Ovary (tissue), 10 donors: ENCODE measurements at places on chromosomes 1 and 21. TPM values are rescaled to one million over a fixed set of nuclear protein-coding genes. Genes with fewer than 3 reads are reported as not detected.

The MAPKAPK2 gene
- 71.2 TPM for total RNA-seq

- no peaks in the 10 kb centered on the region for H3K36me3 ChIP-seq
- no peaks in the 10 kb centered on the region for H3K27me3 ChIP-seq
- DNase-seq: no peak
- no peak overlapping the region for H3K27ac ChIP-seq
Measured at GRCh38 chr1:235932090-235932510, 65.4 kb upstream of the LYST start.

DNA sequence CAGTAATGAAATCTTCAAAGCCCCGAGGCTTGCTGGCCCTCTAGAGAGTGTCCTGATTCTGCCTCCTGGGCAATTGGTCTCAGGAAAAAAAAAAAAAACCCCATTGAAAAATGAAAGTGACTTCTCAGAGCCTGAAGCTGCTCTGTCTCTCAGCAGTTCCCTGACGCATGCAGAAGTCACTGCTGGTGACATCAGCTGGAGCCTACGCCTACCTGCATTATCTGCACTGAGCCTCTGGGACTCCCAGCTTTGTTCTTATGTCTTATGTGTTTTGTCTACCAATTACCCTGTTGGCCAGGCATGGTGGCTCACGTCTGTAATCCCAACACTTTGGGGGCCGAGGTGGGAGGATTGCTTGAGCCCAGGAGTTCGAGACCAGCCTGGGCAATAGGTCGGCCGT, 10.1 kb upstream of the SLC25A33 start:
- no peaks in the 10 kb centered on the region for H3K4me1 ChIP-seq
- DNase-seq: no peak
- H3K27ac ChIP-seq: no peak overlapping the region
- H3K4me3 ChIP-seq: no peak overlapping the region

DNA sequence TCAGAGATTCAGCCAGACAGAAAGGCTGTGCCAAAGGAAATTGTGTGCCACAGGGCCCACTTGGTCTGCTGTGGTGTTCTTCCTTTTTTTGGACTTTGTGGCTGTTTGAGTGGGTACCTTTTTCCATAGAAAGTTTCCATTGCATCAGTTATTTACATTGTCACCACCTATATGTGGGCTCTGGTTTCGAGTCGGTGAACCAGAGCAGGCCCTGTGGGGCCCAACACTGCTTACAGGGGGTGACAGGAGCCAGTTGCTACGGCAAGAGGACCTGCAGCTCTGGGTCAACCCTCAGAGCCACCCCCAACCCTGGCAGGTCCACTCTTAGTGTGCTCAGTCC, 157.0 kb upstream of the EDN2 start:
- H3K4me1 ChIP-seq: no peaks in the 10 kb centered on the region
- H3K36me3 ChIP-seq: no peaks in the 10 kb centered on the region
- no peaks in the 10 kb centered on the region for H3K27me3 ChIP-seq
- no peak overlapping the region for H3K4me3 ChIP-seq
- no peak overlapping the region for H3K27ac ChIP-seq
- DNase-seq: no peak

DNA sequence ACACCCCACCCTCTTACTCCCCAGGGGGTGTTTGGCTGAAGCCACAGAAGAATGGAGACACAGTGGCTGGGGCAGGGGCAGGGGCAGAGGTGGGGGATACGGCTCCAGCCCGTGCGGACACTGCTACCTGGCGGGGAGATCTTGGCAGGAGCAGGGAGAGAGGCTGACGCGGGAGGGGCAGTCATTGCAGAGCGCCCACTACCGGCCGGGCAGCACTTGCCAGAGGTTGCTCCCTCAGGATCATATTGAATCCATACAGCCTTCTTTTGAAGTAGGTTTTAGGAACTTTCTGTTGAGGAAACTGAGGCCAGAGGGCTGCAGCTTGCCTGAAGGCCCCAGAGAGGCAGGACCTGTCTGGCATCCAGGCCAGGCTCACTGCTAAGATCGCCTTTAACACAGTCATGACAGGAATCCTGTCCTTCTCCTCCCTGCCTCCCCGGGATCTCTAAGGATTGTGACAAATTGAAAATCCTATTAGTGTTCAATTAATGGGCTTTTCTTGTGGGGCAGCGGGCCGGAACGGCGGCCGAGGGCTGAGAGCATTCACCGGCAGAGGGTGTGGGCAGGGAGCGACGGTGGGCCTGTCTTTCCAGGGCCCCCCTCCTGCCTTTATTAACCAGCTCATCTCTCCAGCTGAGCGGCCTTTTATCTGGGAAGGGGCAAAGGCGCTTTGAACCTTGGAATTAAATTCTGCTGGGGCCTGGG, 65.5 kb upstream of the WNT4 start:
- H3K36me3 ChIP-seq: no peaks in the 10 kb centered on the region
- H3K27me3 ChIP-seq: no peaks in the 10 kb centered on the region
- no peaks in the 10 kb centered on the region for H3K4me1 ChIP-seq
- H3K4me3 ChIP-seq: no peak overlapping the region
- no peak overlapping the region for H3K27ac ChIP-seq
- no peak for DNase-seq

The LCE1C gene
- total RNA-seq: not detected

The GAS5 gene
- total RNA-seq: 958 TPM

- no peaks in the 10 kb centered on the region for H3K27me3 ChIP-seq
- no peaks in the 10 kb centered on the region for H3K4me1 ChIP-seq
- no peak for DNase-seq
- H3K36me3 ChIP-seq: peaks cover 2% of the 10 kb centered on the region
- no peak overlapping the region for H3K4me3 ChIP-seq
Measured at GRCh38 chr1:182855911-182856310, 16.8 kb downstream of the DHX9 start.

GRCh38 chr1:197674286-197674685, 101.0 kb downstream of the DENND1B start:
- no peaks in the 10 kb centered on the region for H3K27me3 ChIP-seq
- no peaks in the 10 kb centered on the region for H3K4me1 ChIP-seq
- no peak overlapping the region for H3K27ac ChIP-seq
- no peak overlapping the region for H3K4me3 ChIP-seq
- no peak for DNase-seq
- H3K36me3 ChIP-seq: no peaks in the 10 kb centered on the region

The CYYR1 gene
- 7.1 TPM for total RNA-seq

The TRIM46 gene
- 0.87 TPM for total RNA-seq

DNA sequence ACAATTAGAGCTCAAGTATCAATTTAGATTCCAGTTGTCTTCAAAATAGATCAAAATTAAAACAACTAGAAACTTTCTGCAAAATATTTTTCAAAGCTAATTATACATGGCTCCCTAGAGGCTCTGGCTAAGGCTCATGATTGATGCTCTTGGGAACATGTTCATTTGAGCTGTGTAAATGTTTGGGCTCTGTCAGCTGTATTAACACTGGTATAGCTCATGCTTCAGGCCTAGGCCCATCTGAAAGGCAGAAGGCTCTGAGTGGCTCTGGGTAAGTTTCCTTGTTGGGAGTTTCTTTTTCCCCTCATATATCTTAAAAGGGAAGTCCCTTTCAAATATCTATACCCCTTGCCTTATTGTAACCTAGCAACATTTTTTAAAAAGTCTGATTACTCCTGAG, 81.3 kb downstream of the UROD start:
- H3K4me1 ChIP-seq: no peaks in the 10 kb centered on the region
- no peak for DNase-seq
- H3K36me3 ChIP-seq: no peaks in the 10 kb centered on the region
- H3K4me3 ChIP-seq: no peak overlapping the region
- H3K27me3 ChIP-seq: no peaks in the 10 kb centered on the region
